ENCODE measurements at places on chromosomes 2 and 18.
A peak's percentile ranks its signal among the peaks of the same experiment; 100 is the strongest.

DNA sequence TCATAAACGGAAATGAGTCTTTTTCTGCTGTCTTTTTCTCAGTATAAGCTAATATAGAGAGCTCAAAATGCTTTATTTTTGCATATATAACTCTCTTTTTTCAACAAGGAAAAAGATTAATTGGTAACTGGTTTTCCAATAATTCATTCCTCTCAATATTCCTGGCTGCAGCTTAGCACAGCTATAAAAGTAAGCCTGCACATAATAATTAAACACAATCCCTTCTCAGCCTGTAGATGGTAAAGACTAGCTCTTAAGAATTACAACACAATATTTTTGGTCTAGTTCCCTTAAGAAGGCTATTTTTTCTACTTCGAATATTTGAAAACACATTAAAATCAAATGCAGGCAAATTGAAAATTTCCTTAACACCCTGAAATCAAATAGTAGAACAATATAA is 258.0 kb downstream of the DOK6 start:
- no peaks in the 10 kb centered on the region for H3K36me3 ChIP-seq
- H3K4me1 ChIP-seq, result no peaks in the 10 kb centered on the region
- no peak for DNase-seq

DNA sequence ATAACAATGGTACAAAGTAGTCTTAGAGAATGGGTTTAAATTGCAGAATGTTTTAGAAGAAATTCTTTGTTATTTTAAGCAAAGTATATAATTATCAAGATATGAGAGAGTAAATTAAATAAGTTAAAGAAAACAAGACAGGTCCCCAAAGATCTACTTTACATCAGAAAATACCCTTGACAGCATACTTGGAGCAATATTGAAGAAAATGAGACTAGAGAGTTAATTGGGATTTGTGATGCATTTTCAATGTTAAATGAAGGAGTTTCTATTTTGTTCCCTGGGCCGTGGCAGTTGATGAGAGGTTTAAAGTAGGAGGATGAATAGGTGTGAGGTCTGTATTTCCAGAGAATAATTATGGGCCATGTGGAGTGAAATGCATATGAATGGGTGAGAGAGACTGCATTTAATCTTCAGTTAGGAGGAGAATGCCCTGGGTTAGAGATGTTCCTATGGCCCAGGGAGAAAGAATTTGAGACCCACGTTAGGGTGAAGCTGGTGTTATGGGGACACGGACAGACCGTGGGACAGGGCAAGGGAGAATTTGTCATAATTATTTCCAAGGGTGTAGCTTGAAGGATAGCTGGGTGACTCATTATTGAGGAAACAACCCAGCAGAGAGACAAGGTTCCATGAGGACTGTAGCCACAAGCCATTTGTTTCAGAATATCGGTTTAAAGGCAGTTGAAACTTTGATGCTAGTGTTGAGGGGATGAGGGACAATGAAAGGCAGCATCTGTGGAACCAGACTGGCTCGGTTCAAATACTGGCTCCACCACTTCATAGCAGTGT is 22.7 kb downstream of the MGAT5 start:
- peaks cover 21% of the 10 kb centered on the region for H3K36me3 ChIP-seq
- no peak overlapping the region for H3K27ac ChIP-seq
- no peaks in the 10 kb centered on the region for H3K4me1 ChIP-seq
- no peaks in the 10 kb centered on the region for H3K27me3 ChIP-seq
- DNase-seq, result no peak
- no peak overlapping the region for H3K4me3 ChIP-seq

- H3K27ac ChIP-seq, result no peak overlapping the region
- H3K4me3 ChIP-seq, result no peak overlapping the region
- no peaks in the 10 kb centered on the region for H3K36me3 ChIP-seq
- H3K27me3 ChIP-seq, result no peaks in the 10 kb centered on the region
- no peak for DNase-seq
- no peaks in the 10 kb centered on the region for H3K4me1 ChIP-seq
Measured at GRCh38 chr2:150944315-150944714, 317.3 kb downstream of the RBM43 start.

DNA sequence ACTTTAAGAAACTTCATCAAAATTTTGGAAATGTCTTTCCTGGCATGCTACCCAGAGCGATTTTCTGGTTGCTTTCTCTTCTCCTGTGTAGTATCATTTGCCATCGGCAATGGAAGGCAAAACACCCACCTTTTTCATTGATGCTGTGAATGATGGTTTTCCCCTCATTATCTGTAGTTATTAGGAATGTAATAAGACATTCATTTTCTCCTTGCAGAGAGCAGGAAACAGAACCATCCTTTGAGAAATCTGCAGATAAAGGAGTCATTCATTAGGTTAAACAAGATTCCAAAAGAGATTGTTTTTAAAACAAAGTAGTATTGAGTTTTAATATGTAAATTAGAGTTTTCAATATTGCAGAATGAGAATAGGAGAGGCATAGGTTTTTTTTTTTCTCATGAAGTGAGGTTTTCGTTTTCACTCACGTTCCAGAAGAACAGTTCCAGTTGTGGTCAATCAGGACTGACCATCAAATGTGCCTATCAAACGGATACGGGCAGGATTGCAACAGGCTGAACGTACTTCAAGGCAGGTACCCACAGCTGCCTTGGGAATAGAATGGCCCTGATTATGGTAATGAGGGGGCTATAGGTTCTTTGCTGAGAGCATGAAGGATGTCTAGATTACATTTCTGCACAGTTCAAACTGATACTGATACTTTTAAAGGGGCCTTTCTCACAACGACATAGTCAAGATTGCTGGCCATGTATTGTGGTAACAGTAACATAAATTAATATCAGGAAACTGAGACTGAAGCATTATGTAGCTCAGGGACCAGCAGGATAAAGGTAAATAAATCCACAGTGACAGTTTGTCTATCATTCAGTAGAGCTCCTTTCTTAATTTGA is 49.8 kb upstream of the PLA2R1 start:
- no peak overlapping the region for H3K27ac ChIP-seq
- no peaks in the 10 kb centered on the region for H3K27me3 ChIP-seq

DNA sequence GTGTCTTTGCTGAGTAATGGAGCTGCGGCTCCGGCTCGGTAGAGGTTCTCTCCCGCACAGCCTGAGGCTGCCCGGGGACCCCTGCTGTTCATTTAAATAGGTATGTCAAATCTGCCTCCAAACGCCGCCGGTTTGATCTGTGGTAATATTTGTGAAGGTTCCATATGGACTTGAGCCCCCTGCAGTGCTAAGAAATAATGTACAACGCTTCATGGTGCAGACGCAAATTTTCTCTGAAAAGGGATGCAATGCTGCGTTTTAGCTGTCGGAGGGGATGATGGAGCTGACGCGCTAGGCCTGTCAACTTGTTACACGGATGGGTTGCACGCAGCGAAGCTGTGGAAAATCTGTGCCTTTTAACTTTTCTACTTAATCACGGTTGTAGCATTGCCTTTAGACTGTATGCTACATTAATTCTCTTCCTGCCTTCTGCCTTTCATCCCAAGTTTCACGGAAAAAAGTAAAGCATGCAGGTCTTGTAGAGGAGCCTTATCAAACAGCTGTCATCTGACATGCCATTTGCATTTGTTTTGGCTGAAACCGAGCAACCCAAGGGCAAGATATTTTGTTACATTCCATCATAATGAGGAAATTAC is 43.2 kb downstream of the MRPS9 start:
- H3K4me3 ChIP-seq, result no peak overlapping the region
- no peaks in the 10 kb centered on the region for H3K27me3 ChIP-seq
- peaks cover 3% of the 10 kb centered on the region for H3K36me3 ChIP-seq
- no peak overlapping the region for H3K27ac ChIP-seq

DNA sequence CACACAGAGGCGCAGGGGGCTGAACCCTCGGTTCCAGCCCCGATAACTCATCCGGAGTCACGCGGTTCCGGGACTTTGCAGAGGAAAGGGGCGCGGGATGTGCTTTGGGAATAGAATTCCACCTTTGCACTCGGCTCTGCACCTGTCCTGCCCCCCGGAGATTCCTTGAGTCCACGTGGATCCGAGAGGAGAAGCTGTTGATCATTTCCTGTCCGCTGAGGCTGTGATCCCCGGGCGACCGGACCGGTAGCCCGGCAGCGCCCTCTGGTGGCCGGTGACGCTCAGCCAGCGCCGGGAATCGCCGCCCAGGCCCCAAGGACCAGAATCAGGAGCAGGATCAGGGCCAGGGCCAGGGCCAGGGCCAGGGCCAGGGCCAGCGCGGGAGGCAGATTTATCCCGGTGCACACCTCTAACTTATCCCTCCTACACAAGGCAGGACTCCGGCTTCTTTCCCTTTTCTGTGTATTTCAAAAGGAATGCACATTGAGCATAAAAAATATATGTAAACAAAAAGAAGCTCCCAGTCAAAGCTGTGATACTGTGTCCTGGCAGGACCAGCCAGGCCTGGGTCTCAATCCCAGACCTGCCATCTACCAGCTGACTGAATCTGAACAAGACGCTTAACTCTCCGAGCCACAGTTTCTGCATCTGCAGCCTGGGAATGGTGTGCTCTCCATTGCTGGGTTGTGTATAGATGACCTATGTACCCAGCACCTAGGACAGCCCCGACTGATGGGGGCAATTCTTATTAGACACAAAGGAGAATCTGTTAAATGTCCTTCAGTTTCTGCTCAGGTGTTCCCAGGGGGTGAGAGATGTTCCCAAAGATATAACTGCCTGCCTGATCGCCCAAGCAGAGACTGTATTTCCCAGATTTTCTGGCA is 8.5 kb upstream of the SPATA3 start:
- H3K4me3 ChIP-seq, result no peak overlapping the region
- H3K36me3 ChIP-seq, result no peaks in the 10 kb centered on the region
- peak; percentile 73 for DNase-seq
- peaks cover 5% of the 10 kb centered on the region for H3K4me1 ChIP-seq

DNA sequence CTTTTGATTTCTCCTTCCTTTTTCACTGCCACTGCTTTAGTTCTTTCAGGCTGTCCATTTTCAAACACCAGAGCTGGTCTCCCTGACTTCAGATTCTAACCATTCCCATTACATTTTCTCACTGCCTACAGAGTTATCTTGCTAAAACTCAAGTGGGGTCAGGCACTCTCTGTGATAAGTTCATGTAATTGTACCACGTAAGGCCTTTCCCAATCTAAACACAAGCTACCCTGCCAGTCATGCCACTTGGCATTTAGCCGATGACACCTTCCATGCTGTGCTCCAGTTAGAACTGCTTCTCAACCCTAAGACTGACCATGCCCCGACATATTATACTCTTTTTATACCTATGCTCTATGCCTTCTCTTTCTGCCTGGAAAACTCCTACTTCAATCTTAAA is 592.4 kb downstream of the DPP10 start:
- H3K4me1 ChIP-seq, result no peaks in the 10 kb centered on the region
- no peaks in the 10 kb centered on the region for H3K36me3 ChIP-seq
- no peak overlapping the region for H3K27ac ChIP-seq

GRCh38 chr18:68507781-68508180 is 207.1 kb downstream of the TMX3 start:
- no peaks in the 10 kb centered on the region for H3K27me3 ChIP-seq
- no peaks in the 10 kb centered on the region for H3K4me1 ChIP-seq
- no peaks in the 10 kb centered on the region for H3K36me3 ChIP-seq

DNA sequence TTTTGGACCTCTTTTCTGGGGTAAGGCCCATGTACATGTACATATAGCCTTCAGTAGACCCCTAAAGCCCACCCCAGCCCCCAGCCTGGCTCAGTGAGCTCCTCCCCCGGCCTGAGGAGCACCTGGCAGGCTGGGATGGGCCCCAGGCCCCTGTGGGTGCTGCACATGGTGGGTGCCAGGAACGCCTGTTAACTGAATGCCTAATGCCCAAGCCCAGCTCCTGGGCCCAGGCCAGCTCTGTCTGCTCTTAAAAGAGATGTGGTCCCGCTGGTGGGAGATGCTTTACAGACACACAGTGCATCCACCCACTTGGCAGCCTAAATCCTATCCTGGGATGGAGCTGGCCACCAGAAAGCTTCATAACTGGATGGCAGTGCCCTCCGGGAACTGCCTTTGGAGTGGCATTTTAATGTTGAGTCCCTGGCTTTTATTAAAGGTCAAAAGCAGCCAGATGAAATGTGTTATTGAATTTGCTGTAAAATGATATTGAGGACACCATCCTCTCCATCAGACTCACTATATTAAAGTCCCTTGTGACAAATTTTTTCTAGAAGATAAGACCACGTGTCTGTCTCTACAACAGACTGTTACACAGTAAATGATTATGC is 7.7 kb upstream of the OXER1 start:
- no peaks in the 10 kb centered on the region for H3K4me1 ChIP-seq
- no peak overlapping the region for H3K4me3 ChIP-seq
- DNase-seq, result no peak
- no peak overlapping the region for H3K27ac ChIP-seq
- H3K27me3 ChIP-seq, result no peaks in the 10 kb centered on the region

DNA sequence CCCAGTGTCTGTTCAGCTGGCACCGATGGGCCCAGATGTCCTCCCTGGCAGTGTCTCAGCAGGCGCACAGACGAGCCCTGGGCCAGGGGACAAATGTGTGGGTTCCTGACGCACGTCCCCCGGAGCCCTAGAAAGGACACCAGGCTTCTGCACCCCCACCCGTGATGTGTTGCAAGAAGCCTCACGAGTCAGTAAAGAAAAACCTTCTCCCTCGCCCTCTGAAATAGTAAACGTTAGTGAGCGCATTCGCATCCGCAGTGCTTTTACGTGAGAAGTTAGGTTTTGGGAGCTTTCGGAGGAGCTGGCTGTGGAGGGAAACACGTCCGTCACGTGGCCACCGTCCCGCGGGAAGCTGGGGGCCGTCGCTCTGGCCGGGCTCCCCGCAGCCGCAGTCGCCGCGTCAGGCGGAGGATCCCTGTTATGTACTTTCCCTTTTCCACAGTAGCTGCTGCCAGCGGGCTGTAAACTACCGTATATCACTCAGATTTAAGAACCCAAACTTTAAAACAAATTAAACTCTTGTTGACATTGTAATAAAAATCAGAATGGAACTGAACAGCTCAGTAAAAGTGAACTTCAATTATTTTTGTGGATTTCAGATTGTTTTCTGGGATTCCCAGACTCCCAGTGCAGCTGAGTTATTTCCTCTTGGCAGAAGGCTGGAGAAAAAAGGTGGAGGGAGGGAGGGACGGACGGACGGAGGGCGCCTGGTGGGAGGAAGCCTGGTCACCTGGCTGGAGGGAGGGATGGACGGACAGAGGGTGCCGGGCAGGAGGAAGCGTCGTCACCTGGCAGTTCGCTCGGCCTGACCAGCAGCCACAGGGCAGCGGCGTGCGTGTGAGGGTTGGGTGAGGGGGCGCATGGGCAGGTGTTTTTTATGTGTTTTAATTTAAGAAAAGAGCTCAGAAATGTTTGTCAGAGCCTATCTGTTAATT is 112.1 kb downstream of the NFATC1 start:
- H3K4me3 ChIP-seq, result peak overlapping the region; percentile 49
- H3K4me1 ChIP-seq, result peaks cover 3% of the 10 kb centered on the region
- no peak overlapping the region for H3K27ac ChIP-seq
- H3K36me3 ChIP-seq, result no peaks in the 10 kb centered on the region
- peaks cover 15% of the 10 kb centered on the region for H3K27me3 ChIP-seq
- no peak for DNase-seq

GRCh38 chr18:38851526-38851925 is 1285.9 kb upstream of the CELF4 start:
- H3K27ac ChIP-seq, result no peak overlapping the region
- no peak overlapping the region for H3K4me3 ChIP-seq
- H3K4me1 ChIP-seq, result no peaks in the 10 kb centered on the region

GRCh38 chr2:201983800-201984199 is 49.9 kb upstream of the FZD7 start:
- H3K36me3 ChIP-seq, result no peaks in the 10 kb centered on the region
- no peak overlapping the region for H3K4me3 ChIP-seq
- H3K27ac ChIP-seq, result peak overlapping the region; percentile 79
- no peak for DNase-seq

All from neuronal stem cell (in vitro differentiated cells).